ENCODE measurements at places on chromosomes 2 and 18.

GRCh38 chr2:54763636-54764291 is 40.3 kb downstream of the EML6 start:
- DNase-seq = no peak

DNA sequence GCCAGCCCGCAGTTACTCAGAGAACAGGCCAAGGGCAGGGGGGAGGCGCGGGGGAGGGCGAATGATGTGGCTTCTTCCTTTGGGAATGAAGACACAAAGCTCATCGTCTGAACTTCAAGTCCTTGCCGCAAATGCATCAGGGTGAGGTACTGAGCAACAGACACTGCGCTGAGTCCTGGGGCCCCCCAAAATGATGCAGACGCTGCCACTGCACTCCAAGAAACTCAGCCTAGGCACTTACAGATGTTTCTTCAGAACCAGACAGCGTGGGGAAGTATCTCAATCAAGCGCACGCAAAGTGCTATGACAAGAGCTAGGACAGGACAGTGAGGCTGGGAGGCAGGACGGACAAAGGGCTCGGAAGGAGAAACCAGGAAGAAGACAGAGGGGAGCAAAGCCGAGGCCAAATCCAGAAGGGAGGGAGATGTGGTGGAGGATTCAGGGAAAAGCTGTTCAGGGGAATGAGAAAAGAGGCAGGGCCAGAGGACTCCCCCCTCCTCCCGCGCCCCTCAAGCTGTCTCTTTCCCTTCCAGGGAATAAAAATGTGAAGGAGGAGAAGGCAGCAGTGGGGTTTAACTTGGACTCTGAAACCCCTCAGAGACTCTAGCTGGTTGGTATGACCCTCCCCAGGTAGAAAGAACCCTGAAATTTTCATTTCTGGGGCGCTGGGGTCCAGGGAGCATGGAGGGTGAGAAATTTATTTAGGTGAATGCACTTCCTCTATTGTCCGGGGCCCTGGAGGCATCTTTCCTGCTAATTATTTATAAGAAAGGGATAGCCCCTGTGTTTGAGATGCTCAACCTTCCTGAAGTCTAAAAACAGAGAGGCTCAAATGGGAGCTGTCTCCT is 34.9 kb downstream of the CIB4 start:
- no peak for DNase-seq

GRCh38 chr2:84889332-84889731 is 8.4 kb upstream of the TRABD2A start:
- DNase-seq = no peak

GRCh38 chr18:12059334-12060181 is 34.1 kb upstream of the ANKRD62 start:
- no peak for DNase-seq

DNA sequence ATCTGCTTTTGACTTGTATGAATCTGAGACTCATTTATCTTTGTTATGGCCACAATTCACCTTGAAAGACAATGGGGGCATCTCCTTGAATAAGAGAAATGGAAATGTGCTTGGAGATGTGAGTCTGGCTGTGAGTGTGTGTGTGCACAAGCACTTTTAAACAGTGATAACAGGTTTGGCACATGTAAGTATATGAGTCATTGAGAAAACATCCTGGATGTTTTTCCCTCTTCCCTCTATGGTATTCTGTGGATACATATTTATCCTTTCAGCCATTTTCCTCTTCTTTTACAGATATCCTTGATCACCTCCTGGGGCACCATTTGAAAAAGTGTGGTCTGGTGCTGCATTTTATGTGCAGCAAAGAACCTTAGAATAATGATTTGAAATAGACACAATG is 317.3 kb upstream of the THUMPD2 start:
- DNase-seq = no peak

DNA sequence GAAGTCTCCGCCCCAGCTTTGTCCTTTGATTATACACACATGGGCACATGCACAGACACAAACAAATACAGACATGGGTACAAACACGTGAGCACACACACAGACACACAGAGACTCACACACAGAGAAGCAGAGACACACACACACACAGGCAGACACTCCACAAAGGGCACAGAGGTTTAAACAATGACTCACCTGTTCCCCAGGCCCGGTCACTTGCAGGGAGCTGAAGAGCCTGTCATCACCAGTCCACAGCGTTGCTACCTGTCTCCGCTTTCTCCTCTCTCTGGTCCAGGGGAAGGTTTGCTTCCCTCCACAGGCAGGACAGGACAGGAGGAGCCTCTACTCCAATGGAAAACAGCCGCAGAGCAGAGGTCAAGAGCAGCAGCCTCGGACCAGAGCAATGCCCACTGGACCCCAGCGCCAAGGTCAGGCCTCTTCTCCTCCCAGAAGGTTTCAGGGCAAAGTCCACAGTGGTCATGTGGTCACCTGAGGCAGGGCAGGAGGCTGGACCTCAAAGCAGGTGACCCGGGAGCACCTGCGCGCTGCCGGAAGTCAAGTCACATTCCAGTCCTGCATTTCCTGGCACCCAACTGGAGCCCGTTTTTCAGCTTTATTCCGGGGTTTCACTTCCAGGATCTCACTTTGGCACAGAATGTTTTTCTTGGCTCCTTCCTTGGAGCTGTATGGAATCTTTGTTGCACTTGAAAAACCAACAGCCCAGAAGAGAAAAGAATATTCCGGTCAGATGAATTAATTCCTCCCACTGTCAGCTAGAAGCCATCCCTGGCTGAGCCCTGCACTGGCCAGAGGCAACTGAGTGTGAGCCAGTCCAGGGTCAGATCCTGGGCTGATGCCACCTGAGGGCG is at the start of gene RAB17:
Gene RAB17, minus strand, starts transcription at position 463 of the 869 bp plus-strand sequence. CDS start 4,580 bp downstream, outside the sequence.
- DNase-seq = no peak

DNA sequence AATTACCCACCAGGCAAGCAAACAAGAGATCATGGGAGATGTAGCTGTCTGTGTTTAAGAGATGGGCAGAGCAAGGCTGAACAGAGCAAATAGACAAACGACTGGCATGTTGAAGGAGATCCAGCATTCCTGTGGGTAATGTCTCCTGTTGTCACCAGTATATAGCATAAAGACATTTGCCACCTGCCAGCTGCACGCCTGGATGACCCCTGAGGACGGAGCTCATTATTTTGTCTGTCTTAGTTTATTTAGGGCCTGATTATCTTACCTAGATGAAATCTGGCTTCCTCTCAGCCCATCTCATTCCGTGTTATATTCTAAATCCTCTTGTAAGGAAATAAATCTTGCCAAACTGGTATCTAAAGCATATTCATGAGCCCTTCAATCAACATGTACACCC is 510.3 kb upstream of the LINC00305 start:
- no peak for DNase-seq
